ENCODE measurements at places on chromosomes 6 and 20.

DNA sequence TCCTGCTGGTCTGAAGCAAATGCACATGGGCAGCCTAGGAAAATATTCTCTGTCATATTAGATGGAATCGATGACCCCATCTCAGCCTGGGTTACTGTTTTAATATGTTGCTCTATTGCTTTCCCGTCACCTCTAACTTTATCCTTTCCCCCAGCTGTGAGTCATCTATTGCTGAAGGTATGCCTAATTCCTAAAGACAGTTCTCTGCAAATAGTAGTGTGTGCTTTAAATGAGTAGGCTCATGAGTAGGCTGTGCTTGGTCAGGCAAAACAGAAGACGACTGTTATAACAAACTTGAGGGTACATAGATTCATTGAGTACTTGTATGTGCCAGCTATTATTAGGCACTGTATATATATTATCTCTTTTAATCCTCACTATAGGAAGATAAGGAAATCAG is 47.2 kb downstream of the CTNNBL1 start:
- DNase-seq, result no peak

DNA sequence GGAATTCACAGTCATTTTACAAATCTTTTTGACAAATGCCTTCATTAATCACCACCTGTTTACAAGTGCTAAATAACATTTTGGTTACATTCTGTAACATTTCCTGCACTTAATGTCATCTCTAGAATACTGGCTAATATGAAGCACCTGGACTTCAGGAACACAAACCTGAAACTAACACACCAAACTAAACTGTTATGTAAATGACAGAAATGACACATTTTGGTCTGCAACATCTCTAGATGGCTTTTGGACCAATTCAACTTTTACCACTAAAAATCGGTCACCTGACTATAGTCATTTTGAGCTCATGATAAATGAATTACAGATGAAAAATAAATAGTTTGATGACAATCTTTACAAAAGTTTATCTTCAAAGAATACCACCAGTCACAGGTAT is 80.6 kb downstream of the ATG5 start:
- DNase-seq, result no peak

GRCh38 chr6:143457563-143458359 is 7.2 kb downstream of the PEX3 start:
- DNase-seq, result no peak

DNA sequence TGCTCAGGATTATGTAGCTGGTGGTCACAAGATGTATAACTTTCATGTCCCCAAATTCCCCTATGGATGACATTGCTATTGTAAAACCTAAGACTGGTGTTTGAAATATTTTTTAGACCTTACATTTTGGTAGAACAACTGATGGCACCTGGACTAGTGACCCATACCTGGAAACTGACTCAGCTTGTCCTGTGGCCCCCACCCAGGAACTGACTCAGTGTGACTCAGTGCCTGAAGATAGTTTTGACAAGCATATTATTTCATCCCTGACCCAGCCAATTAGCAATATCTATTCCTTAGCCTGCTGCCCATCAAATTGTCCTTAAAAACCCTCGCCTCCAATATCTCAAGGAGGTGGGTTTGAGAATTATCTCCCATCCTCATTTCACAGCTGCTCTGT is 90.9 kb upstream of the GRIK2 start:
- DNase-seq, result no peak

- DNase-seq, result no peak
These were observed 24.9 kb upstream of the MCM9 start for GRCh38 chr6:118959903-118960302.

DNA sequence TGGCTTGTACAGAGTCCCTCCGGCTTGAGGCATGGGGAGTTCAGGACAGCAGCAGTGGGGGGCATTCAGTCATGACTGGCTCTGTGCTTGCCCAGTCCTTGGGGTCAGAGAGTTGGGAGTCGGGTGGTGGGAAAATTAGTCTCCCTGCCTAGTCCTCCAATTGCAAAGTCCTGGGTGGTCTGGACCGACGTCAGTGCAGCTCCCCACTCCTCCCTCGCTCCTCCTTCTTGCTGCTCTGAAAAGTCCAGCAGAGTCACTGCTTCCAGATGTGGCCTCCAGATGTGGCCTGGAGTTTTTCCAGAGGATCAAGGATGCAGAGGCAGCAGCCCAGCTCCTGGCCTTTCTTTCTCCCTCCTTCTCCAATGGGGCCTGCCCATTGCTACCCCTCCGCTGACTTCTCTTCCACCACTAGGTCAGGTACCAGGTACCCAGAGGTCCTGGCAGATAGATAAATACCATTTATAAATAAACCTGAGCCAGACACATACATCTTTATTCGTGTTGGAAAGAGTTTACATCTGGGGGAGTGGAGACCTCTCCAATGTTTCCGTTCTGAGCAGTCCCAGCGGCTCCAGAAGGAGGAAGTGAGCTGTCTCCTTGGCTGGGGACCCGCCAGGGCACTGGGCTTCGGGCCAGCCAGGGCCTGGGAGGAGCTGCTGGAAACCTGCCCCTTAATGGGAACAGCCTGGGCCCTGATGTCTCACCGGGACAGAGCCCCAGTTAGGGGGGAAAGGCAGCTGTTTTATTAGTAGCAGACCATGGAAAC is 49.0 kb upstream of the RNF24 start:
- DNase-seq, result no peak

Measured in GM13976 (cell line).